Globus pallidus (tissue), 1 donor: ENCODE measurements at places on chromosomes 1 and 21.

GRCh38 chr1:115976921-115977498 is 697 bp downstream of the SLC22A15 start:
- DNase-seq, result peak; percentile 72

DNA sequence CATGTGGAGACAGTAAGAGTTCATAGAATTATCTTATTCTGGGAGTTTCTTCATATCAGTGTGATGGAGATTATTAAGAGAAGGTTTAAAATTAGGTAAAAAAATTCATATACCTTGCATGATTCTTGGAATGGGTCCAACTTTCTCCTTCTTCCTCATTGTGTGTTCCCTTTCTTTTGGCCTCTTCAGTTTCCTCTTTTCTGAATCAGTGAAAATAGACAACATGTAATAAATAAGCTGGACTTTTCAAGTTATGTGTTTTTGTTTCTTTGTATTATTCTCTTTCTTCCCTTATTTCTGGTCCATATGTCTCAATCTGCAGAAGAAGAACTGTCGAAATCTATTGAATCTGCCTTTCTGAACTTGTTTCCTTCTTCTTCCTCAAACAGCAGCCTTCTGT is 30.5 kb downstream of the C4BPA start:
- DNase-seq, result no peak

DNA sequence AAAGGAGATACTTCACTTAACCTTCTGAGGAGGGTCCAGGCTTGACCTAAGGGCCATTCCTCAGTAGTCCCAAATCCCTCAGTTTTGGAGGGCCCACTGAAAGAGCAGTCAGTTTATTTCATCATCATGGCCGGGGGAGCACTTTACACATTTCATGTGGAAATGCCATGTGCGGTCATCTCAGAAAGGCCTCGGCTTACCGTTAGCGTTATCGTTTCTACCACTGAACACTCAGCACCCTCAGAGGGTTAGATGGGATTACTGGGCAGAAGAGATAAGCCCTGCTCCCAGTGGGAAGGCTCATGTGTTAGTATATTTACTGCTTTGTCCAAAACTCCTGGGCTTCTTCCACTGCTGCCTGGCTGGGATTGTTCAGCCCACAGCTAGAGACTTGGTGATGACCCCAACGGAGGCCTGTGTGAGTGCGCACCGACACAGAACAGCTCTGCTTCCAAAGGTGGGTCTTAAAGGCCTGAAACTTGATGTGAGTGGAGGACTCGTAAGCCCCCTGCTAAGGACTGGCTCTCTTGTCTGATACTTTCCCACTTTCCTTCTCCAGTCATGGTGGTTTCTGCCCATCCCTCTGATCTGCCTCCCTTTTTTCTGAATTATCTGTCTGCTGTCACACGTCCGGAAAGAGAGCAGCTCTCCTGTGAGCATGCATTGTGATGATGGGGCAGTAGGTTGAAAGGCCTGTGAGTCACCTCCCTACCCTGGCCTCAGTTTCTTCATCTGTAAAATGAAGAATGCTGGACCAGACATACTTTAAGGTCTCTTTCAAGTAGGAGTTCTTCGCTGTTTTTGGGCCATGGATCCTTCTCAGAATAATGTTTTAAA is 284.5 kb downstream of the ASTN1 start:
- no peak for DNase-seq

DNA sequence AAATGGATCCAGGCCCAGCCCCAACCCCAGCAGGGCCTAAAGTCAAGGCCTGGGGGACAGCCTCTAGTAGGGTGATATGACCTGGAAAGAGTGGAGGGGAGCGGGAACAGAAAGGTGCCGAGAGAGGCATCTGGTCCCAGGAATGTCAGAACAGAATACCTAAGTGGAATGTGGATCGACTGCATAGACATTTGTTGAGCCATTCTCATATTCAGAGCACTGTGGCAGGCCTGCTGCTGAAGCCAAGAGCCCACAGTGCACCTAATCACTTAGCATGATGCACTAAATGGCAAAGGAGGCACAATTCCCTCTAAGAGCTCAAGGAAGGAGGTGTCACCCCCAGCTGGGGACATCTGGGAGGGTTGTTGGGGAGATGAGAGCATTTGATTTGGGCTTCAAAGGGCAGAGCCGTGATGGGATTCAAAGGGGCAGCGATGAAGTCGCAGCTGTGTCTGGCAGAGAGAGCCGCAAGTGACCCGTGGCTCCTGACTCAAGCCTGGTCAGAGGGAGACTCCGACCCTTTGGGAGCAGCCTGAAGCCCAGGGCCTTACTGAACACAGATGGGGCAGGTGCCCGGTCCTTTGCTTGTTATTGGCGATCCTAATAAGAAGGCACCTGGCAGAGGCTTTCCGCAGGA is 8.6 kb upstream of the PKP1 start:
- no peak for DNase-seq

- DNase-seq, result peak; percentile 67
These were observed 76.3 kb downstream of the NPHP4 start for GRCh38 chr1:5915587-5916571.

DNA sequence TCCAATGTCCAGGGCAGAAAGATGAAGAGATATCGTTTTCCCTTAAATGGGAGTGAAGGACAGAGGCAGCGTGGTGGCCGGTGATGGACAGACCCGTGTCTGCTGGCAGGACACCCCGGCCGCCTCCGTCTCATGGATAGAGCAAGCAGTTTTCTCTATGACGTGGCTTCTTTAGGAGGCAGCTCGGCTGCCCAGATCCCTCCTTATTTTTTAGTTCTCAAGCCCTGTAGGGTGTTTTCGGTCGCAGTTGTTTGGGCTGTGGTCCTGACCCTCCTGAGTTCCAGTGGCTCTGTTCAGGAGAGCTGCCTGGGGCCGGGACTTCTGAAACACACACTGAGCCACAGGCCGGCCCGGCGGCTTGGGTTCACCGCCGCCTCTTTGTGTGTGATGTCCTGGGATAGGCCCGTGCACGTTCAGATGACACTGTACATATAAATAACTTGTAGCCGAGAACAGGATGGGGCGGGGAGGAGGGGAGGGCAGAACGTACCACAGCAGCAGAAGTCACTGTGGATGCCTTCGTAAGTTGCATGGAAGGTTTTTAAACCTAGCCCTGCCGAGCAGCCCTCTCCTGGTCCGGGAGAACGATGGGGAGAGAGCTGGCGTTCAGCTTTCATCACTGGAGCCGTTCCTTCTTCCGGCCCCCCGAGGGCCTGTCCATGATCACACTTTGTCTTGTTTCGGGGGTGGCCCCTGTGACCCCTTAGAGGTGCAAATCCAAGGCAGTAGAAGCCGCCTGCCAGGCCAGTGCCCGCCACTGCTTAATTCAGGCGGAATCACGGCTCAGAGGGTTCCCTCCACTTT is 65.2 kb downstream of the SIK1 start:
- no peak for DNase-seq

GRCh38 chr1:231625975-231626534 is 535 bp upstream of the DISC1 start:
- DNase-seq, result no peak

- DNase-seq, result no peak
These were observed 50.8 kb upstream of the BOLA1 start for GRCh38 chr1:149848340-149849110.

DNA sequence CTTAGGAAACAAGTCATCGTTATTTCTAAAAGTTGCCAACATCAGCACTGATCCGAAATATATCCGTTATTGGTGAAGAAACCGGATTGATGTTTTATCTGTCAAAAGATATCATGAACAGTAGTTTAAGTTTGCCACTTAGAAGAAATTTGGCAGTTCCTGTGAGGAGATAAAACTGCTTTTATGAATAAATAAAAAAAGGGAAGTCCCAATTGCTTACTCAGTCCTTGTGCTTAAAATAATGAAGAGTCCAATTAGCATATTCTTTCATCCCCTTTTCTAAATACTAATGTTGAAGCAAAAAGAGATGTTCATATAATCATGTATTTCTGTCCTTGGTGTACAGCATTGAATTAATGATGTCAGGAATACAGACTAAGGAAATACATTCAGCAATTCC is 164.6 kb downstream of the NCAM2 start:
- DNase-seq, result no peak

DNA sequence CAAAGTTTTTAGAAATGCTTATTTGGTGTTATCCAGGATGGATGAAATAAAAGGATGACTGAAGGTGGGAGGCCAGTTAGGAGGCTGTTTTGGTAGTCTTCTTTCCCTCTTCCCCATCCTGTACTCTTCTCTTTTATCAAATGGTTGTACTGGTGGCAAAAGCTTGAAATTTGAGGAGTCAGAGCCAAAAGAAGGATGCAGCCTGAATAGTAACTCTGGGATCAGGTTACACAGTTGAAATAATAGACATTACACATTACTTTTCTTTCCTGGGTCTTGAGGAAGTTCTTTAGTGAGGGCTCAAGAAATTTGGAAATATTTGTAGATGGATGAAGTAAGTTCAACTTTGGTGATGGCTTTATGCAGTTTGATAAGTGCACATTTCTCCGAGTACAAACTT is 108.6 kb downstream of the GPR52 start:
- DNase-seq, result no peak

DNA sequence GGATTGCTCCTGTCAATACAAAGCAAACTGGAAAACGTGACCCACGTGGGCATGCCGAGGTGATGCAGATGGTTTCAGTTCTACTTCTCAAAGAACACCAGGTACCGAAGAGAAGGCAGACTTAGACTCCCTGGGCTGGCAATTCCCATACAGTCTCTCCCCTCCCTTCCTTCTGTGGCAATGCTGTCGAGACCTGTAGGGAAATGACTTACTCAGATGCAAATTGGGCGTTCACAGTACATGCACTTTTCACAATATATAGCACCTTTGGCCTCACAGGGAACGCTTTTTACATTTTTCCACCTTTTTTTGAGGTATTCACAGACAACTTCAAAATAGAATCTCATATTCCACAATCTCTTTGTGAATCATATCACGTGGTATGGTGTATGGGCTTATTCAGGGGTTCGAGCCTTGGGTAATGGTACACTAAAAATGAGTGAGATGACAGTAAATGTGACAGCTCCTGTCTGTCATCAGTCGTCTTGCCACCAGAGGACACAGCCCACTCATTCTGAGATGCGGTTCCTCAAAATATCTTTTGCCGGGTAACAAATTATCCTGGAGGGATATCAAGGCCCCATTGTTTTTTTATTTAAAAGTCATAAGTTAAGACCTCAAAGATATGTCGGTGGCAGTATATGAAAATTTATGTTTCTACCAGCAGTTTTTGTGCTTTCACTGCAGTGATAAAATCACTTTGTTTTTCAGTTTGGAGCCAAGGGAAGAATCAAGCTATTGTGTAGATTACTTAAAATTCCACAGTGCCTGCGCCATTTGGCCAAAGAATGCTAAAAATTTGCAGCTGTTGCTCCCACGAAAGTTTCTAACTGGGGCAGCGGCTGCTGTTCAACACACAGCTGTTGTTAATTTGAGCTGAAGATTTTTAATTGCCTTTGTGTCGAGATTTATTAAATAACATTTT is 168.4 kb downstream of the ZZZ3 start:
- peak; percentile 93 for DNase-seq

GRCh38 chr1:18283601-18284385 is 176.2 kb downstream of the IGSF21 start:
- DNase-seq, result no peak

GRCh38 chr1:51989582-51990477 is 670 bp downstream of the RAB3B start:
- DNase-seq, result no peak

DNA sequence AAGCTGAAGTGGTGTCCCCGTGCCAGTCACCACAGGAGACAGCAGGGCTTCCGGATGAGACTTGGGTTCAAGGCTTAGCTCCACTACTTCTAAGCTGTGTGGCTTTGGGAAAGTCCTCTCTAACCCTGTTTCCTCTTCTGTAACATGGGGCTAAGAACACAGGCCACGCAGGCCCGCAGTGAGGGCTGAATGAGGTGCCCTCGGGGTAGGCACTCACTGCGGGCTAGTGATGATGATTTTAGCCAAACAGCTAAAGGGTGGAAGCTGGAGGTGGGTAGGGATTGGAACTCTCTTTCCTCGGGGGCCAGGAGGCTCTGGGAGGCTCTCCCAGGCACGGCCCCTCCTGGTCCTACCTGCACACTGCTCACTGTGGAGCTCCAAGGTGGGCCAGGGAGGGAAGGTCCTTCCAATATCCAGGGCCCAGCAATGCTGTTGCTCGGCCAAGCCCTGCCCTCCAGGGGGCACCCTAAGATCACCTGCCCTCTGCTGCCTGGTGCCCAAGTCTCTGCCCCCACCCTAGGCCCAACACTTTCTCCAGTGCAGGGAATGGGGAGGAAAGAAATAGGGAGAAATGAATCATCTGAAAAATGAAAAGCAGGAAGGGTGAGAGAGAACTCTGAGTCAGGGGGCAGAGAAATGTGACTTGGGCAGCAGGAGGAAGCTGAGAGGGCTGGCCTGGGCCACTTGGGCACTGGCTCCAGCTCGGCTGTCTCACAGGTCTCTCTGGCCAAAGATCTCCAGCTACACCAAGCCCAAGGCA is 19.2 kb upstream of the EVA1B start:
- DNase-seq, result peak; percentile 44

DNA sequence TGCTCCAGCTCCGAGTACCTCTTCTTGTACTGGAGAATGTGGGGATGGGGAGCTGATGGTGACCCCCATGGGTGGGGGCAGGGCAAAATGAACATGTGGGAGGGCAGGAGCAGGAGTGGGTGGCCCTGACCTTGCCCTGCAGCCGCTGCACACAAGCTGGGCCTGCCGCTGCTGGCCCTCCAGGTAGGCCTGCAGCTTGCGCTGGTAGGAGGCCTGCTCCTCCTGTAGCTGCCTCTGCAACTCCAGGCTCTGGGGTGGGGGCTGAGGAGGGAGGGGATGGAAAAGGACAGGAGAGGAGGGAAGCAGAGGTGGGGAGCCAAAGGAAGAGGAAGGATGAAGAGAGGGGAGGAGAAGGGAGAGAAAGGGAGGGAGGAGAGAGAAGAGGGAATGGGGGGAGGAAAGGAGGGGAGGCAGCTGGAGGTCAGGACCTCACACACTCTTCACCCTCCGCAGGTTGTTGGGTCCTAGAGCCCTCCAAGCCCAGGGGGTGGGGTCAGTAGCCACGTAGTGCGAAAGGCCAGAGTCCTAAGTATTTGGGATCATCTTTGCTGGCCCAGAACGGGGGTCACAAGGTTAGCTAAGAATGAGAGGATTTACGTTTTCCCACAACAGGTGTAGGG is 22.9 kb downstream of the RNU1-1 start:
- no peak for DNase-seq

DNA sequence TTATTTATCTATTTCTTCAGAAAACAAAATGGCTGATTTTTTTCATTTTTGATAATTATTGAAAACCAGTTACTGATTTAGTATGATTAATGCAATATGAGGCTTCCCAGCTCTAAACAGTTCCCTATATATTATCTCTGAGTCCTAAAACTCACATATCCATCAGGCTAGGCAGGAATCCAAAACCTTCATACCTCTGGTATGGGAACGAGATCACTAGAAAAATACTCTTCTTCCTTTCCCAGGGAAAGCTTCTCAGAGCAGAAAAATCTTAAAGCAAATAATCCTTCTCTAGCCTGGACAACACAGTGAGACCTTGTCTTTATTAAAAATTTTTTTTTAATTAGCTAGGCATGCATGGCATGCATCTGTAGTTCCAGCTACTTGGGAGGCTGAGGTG is 42.5 kb downstream of the KDM5B start:
- DNase-seq, result no peak

DNA sequence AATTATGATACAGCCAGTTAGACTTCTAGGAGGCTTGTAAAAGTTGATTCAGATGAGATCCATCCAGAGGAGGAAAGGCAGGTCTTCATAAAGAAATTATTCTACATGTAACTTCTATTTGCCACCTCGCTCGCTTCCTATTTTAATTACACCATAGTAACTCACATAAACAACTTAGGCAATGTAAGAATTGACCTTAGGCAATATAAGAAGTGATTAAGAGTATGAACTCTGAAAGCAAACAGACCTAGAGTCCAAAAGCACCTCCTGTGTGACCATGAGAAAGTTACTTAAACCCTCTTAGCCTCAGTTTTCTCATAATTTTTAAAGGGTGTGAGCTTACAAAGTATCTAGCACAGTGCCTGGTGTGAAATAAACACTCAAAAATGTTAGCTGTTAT is 192.7 kb upstream of the NFIA start:
- DNase-seq, result no peak
